ENCODE measurements at places on chromosomes 1 and 21.

DNA sequence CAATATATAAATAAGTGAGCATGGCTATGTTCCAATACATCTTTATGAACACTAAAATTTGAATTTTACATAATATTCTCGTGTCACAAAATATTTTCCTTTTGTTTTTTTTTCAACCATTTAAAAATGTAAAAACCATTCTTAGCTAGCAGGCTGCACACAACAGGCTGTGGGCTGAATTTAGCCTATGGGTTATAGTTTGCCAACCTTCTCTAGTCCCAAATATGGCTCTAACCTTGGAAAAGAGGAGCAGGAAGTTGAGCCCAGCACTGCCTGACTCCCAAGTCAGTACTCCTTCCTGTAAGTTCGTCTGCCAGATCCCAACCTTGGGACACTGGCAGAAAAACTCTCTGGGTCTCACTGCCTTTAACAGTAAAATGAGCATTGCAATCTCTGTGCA, 13.4 kb downstream of the C1QB start:
- no peak for DNase-seq

- DNase-seq: no peak
These were observed 6.9 kb upstream of the TRIM17 start for GRCh38 chr1:228423404-228424053.

- DNase-seq: no peak
These were observed 297.1 kb downstream of the NCAM2 start for GRCh38 chr21:21295303-21295702.

DNA sequence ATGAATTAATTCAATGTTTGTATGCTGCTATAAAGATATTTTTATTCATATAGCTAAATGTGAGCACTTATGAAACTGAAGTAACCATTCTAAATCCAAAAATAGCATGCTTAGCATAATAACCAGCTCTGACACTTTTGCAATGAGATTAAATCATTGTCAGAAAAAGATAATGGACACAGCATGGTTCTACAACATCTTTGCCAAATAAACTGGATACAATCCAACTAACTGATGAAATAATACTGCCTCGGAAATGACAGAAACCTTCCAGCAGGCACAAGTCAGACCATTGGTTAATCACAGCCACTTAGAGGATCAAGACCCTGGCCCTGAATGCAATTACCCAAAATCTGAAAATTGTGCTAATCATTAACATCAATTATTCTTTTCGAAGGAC, 592.7 kb upstream of the ADGRL4 start:
- no peak for DNase-seq

- DNase-seq: peak; percentile 97
These were observed 4.9 kb downstream of the SH3BGRL3 start for GRCh38 chr1:26284597-26285347.

GRCh38 chr1:168643152-168643551, 66.7 kb downstream of the XCL1 start:
- DNase-seq: no peak

GRCh38 chr21:46065215-46065913, 32.5 kb upstream of the COL6A2 start:
- DNase-seq: no peak

- no peak for DNase-seq
These were observed 326.5 kb upstream of the FMN2 start for GRCh38 chr1:239765163-239765562.

DNA sequence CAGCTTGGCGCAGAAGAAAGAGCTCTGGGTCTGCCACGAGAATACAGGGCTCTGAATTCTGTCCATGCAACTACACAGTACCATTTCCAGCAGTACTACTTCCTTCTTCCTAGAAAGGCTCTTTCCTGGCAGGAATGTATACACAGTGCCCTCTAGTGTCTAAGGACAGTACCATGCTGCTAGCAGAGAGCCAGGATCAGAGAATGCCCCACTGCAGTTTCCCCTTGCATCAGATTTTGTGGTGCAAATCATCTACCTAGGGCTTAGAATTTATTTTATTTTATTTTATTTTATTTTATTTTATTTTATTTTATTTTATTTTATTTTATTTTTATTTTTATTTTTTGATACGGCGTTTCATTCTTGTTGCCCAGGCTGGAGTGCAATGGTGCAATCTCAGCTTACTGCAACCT, 50.8 kb downstream of the PAX7 start:
- DNase-seq: peak; percentile 3

GRCh38 chr1:53174971-53175913, 21.4 kb upstream of the CPT2 start:
- DNase-seq: no peak

GRCh38 chr1:200867018-200867811, 5.6 kb upstream of the GPR25 start:
- DNase-seq: no peak

GRCh38 chr1:172845371-172845770, 186.5 kb downstream of the FASLG start:
- peak; percentile 82 for DNase-seq

- DNase-seq: no peak
These were observed 241.4 kb downstream of the TOMM20 start for GRCh38 chr1:234887016-234887900.

- DNase-seq: no peak
These were observed 49.8 kb downstream of the CDK18 start for GRCh38 chr1:205554026-205554811.

DNA sequence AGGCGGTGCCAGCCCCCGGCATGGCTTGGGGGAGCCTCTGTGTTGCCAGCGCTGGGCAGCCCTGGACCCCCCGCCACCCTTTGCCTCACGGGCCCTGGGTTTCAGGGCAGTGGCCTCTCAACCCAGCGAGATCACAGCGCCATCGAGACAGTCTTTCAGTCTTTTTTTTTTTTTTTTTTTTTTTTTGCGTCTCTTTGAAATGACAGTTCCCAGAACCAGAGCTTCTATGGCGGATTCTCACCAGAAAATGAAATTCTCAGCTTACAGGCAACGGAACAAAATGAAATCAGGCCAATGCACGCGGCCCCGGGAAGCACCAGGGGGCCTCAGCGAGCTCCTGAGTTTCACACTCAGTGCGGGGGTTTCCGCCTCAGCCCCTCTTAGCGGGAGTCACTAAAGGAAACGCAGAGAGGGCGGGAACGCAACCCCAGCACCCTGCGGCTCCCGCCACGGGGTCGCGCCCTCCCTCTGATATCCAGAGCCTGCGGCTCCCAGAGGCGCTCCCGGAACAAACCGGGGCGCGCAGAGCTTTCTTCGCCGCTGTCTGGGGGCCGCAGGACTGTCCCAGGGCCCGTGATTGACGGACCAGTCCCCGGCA, 8.0 kb upstream of the COL6A1 start:
- DNase-seq: peak; percentile 69

- no peak for DNase-seq
These were observed 34.4 kb downstream of the WNT4 start for GRCh38 chr1:22108339-22109105.

DNA sequence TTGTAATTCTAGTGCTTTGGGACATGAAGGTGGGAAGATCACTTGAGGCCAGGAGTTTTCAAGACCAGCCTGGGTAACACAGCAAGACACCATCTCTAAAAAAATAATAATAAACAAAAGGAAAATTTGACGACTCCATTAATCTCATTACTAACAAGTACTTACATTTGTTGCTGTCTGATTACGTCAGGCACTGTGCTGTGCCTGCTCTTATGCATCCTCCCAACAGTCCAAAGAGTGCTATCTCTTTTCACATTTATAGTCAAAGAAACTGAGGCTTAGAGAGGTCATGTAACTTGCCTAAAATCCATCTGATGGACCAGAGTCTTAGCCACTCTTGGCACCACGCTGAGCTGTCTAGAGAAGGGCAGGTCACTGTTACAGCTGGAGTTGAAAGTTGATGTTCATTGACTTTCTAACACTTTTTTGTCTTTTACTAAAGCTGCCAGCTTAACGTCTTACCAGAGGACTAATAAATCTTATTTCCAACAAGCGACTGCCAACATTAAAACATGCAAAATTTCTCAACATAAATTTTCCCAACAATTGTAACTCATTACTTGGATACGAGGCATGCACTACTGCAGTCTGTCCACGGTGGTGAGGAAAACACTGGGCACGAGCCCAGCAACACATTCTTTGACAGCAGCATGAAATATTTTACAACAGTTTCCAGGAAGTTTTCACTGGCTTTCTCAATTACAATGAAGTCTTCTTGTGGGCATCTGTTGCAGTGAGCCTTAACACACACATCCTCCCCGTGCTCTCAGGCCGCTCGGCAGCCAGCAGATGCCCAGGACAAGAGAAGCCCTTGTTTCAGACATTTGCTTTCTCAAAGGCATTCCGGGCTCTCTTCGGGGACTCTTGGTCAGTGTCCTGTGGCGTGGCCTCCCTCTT, 262.9 kb upstream of the PROX1 start:
- DNase-seq: no peak

DNA sequence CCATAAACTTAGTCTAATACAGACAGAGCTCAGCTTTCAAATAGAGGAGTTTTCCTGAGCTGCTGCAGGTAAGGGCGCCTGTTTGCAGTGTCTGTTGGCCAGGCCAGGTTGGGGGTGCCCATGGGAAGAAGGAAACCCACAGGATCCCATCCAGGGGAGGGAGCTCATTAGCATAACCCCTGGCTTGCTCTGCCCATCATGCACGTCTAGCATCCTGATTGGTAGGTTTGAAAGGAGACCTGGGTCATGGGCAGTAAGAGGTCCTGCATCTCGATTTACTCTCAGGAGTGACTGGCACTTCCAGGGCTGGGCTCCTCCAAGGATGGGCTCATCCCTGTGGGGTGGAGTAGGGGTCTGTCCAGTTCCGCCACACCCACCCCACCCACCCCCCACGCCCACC, 103.7 kb upstream of the CLDN14 start:
- no peak for DNase-seq

GRCh38 chr1:22747021-22747734, 36.5 kb downstream of the EPHB2 start:
- no peak for DNase-seq

DNA sequence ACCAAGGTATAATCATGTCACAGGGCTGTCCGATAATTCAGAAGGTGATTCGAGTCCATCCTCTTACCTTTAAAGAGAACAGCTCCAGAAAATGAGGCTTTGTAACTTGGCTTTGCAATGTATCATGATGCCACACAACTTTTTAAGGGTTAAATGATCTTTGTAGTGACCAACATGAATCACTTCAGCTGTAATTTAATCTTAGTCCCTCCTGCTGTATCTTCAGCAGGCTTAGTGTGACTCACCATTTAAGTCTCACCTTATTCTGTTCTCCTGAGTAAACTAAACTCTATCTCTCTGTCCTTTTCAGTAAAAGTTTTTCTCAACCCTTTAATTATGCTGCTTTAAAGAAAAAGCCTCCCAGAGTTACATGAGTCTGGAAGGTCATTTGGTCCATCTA, 1.9 kb upstream of the HIVEP3 start:
- DNase-seq: no peak

DNA sequence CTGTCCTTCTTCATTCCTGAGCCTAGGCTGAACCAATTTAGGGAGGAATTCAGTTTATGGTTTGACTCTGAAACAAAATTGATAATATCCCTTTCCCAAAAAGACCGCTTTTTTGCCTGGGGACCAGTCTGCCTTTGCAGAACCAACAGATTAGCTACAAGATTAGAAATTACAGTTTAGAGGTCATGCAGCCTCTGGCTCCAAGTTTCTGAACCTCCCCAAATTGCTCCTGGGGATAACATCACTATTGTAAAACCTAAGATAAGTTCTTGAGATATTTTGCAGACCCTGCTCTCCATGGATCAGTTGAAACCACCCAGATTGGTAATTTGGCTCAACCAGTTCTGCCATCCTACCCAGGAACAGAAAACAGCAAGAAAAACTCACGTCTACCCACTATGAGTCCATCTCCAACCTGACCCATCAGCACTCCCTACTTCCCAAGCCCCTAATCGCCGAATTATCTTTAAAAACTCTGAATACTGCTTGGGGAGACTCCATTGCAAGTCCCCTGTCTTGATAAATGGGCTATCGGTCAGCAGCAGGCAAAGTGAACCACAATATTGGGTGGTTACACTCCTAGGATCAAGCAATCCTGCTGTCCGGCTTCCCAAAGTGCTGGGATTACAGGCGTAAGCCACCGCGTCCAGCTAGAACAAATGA, 605 bp upstream of the RABGGTB start:
- no peak for DNase-seq

- DNase-seq: no peak
These were observed 394.9 kb downstream of the NPHP4 start for GRCh38 chr1:5597171-5597850.

GRCh38 chr1:53477651-53478501, 18.7 kb downstream of the DMRTB1 start:
- no peak for DNase-seq

DNA sequence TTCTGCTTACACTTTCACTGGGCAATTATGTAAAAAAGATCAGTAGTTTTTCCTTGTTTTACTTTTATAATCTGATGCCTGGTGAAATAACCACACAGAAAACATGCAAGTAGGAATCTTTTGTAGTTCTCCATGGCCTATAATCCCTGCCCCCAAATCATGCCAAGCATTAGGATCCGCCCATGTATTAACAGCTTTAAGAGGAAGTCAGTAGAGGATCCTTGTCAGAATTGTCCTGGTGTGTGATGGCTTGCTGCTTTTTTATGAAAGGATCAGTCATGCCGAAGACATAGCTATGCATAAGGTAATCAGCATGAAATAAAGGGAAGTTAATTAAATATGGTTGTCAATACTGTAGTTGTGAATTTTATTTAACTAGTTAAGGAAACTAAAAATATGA, 20.0 kb downstream of the ADGRL2 start:
- DNase-seq: no peak

DNA sequence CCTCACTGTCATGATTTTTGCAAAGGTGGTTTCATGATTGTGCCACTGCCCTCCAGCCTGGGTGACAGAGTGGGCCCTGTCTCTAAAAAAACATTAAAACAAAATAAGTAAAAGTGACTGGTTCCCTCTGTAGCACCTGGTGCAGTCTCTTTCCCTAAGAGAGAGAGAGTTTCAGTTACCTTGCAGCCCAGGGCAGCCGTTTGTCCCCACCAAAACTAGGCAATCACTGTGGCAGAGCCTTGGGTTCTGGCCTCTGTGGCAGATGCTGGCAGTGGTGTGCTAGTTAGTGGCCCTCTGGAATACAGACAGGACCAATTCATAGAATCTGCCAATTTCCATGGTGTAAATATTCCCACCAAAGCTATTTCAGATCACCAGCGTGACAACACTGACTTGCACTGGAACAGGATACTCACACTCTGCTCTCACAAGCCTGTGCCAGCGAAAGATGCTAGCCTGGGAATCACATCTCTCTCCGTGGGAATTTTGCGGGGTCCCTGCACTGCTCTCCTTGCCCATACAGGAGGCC, 108.7 kb downstream of the TLR5 start:
- no peak for DNase-seq

DNA sequence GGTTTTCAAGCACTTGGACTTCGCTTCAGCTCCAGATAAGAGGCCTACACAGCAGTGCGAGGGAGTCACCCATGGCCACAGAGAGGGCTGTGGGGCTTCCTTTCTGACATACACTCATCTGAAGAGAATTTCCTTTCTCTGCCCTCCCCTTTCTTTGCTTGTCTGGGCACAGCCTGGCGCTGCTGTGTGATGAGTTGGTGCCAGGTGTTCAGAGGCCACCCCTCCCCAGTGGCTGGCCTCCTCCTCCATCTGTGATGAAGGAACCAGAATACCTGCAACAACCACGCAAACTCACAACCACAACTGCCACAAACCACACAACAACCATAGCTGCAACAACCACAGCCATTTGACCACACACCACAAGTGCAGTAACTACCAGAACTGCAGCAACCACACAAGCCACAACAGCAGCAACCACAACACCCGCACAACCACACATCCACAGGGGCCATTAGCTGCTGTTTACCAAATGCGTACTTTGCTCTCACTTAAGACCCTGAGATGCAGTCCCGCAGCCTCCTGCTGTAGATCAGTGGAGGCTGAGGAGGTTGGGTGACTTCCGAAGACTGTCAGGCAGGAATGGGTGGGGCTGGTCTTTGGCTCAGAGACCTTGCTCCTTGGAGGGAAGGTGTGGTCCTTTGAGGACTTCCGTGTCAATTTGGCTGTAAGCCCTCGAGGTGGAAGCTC, 71.1 kb downstream of the IER5 start:
- DNase-seq: peak; percentile 39

All from T-helper 2 cell treated with Interferon-gamma antibody and Interleukin-4, amounts not matched to agents 5 μg/mL and 100 μg/mL, for 36 hours (primary cell).